NCI-H146 (cell line): ENCODE measurements at places on chromosomes 13 and 19.

- no peak for DNase-seq
Observed at GRCh38 chr19:4359627-4360000, 16.3 kb downstream of the MPND start.

DNA sequence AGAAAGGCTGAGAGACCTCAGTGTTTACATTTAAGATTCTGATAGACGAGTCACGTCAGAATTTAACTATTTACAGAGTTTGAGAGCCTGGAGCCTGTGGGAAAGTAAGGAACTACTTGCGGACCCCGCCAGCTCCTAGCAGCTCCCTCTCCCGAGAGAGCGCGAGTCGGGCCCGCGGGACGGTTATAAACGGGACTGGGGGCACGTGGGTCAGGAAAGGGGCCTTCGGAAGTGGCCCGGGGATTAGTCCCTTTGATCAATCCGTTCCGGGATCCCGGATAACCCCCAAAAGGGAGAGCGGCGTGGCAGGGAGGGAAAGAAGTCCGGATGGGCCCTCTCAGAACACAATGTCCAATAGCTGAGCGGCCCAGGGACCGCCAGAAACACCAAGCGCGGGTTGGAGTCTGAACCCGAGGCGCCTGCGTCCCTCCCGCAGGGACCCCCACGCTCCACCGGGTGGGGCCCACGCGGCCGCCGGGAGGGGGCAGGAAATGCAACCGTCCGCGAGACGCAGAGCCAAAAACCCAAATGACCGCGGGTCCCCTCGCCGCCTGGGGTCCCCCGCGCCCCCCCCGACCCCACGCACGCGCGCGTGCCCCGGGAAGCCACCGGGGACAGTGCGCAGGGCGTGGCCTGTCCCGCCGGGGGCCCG lies 3.6 kb downstream of the ZIC5 start:
- no peak for DNase-seq

DNA sequence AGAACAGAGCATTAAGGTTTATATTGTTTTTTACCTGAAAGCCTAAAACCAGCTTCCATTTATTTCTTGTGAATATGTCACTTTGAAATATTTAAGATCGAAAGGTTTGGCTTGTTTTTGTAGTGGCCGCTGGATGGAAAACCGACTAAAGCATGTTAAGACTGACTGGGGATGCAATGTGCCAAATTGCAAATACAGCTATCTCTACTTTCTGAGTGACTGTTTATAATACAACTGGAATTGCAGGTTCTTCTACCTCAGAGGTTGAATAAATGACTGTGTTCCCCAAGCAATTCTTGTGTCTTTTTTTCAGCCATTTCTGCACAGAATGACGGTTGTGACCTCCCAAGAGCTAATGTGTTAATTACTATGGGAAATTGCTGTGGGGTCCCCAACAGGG lies 50.0 kb upstream of the TMTC4 start:
- DNase-seq = no peak

DNA sequence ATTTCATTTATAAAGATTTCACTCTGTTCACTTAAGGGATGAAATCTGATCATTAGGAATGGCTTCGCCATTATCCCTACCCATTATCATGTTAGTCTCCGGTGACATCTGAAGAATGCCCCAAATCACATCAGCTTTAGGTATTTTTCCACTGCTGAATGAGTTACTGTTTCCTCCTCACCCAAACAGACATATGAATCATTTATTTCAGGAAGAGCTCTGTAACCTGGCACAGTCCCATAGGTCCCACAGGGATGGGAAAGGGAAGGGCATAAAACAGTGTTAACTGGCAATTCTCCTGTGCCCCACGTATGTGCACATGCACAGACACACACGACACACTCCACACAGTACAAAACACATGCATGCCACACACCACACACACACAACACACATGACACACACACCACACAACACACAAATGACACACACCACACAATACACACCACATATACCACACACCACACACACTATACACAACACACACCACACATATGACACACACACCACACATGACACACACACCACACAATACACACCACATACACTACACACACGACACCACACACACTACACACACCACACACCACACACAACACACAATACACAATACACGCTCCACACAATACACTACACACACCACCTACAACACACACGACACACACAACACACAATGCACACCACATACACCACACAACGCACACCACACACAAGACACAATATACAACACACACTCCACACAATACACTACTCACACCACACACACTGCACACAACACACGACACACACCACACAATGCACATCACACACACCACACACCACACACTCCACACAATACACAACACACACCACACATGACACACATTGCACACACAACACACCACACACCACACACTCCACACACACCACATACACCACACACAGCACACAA lies 15.4 kb downstream of the TMEM255B start:
- no peak for DNase-seq

DNA sequence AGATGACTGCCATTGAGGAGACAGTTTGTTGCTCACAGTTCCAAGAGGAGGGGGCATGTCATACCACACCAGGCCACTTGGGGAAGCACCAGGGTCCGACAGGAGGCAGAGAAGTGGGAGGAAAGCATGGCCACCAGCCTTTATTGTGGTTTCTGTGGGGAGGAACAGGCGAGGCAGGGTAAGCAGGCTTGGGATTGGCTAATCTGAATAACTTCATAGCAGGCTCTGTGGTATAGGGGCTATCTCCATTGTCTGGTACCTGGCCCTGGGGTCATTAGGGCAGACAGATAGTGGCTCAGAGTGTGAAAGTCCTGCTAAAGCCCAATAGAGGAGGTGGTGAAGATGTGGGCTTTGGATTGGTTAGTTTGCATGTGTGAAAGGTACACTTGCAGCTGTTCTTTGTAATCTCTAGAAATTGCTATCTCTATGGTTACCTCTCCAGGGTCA lies 35.5 kb downstream of the CBY2 start:
- DNase-seq = peak; percentile 6

DNA sequence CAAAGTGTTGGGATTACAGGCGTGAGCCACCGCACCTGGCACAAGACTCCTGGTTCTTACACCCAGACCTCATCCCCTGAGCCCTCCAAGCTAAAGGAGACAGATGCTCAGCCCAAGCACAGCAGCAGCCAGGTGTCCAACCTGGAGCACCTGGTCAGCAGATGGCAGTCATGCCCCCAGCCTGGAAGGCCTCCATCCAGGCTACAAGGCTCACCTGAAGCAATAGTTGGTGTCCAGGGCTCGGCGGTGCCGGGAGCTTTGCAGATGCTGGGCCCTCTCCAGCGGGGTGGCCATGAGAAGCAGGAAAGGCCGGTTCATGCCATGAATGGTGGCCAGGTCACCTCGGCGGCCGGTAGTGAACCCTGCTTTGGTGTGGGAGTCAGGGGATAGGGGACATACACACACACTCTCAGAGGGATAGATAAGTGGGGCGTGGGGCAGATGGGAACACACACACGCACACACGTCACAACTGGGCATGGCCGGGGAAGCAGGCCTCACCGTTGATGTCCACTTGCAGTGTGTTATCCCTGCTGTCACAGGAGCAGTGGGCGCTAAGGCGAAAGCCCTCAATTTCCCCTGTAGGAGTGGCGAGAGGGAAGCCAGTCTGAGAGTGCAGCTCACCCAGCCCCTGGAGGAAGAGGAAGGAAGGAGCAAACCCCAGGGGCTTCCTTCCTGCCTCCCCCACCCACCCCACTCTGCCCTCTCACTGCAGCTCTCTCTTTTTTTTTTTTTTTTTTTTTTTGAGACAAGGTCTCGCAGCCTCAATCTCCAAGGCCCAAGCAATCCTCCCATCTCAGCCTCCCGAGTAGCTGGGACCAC lies 11.8 kb downstream of the TGFB1 start:
- peak; percentile 67 for DNase-seq

- DNase-seq = no peak
Observed at GRCh38 chr13:19605161-19605955, 28.1 kb upstream of the MPHOSPH8 start.

DNA sequence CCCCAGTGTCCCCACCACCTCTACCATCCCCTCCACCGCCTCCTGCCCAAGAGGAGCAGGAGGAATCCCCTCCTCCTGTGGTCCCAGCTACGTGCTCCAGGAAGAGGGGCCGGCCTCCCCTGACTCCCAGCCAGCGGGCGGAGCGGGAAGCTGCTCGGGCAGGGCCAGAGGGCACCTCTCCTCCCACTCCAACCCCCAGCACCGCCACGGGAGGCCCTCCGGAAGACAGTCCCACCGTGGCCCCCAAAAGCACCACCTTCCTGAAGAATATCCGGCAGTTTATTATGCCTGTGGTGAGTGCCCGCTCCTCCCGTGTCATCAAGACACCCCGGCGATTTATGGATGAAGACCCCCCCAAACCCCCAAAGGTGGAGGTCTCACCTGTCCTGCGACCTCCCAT lies 2.8 kb downstream of the KMT2B start:
- no peak for DNase-seq

GRCh38 chr13:85653681-85654080 lies 145.5 kb downstream of the SLITRK6 start:
- no peak for DNase-seq

DNA sequence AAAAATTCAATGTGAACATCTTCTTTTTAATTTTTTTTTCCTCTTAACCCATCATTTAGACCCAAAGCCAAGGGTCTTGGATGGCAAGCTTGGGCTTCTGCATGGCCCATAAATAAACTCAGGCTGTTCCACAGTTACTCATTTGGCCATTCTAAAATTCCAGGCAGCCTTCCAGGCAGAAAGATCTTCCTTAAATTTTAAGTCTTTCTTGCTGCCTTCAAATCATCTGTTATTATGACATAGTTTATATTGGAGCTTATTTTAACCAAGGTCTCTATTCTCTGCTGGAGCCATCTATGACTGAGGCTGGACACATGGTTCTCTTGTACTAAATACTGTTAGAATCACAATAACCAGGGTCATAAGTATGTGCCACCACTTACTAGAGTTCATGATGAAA lies 317.3 kb upstream of the MAB21L1 start:
- DNase-seq = no peak

DNA sequence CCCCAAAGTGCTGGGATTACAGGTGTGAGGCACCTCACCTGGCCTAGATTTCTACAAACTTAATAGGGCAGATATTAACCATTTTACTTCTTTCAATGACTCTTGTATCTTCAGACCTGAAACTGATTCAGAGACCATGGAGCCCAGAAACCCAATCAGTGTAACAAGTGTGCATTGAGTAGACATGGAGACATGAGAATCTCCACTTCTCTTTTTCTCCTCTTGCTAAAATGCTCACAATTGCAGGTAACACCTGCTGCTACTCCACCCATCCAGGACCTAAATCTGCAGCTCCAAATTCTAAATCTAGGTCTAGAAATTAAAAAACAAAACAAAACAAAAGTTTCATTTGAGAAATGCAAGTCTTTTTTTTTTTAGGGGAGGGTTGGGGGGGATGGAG lies 42.2 kb upstream of the ZNF681 start:
- DNase-seq = no peak

DNA sequence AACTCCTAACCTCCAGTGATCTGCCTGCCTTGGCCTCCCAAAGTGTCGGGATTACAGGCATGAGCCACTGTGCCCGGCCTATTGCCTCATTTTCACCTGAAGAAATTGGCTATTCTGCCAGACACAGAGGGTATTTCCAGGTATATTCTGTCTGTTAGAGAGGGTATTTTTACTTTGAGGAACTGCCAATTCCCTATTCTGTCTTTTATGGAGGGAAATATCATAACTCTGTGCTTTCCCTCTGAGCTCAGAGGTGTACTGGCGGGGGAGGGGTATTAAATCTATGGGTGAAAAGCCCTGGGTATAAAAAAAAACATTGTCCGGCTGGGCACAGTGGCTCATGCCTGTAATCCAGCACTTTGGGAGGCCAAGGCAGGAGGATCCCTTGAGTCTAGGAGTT lies 24.8 kb downstream of the TSKS start:
- DNase-seq = no peak

DNA sequence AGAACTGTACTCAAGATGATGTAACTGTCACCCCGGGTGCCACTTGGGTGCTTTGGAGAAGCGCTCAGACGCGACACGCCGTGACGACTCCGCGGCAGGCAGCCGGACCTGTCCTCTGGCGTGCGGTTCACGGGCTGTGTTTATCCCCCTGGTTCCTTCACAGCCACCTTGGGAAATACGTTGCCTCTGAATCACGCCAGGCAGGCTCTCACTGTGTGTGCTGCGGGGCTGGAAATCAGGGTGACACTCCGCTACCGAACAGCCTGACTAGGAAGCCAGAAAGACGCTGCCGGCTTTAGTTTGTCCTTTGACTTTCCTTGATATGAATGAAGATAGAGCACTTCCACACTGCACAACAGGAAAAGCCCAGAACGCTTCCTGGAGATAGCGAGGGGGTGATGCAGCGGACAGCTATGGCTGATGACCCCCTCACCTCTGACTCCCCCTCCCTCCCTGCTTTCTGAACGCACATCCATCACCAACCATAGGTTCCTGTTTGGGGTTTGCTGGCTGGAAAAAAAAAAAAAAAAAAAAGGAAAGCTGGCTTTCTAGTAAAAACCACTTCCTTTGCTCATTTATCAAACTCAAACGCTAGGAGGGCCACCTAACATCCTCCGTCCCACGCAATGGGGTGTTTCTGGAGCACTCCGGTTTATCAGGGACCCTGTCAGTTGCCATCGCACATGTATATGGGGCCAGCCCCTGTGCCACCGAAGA lies 3.7 kb upstream of the GP6 start:
- no peak for DNase-seq

DNA sequence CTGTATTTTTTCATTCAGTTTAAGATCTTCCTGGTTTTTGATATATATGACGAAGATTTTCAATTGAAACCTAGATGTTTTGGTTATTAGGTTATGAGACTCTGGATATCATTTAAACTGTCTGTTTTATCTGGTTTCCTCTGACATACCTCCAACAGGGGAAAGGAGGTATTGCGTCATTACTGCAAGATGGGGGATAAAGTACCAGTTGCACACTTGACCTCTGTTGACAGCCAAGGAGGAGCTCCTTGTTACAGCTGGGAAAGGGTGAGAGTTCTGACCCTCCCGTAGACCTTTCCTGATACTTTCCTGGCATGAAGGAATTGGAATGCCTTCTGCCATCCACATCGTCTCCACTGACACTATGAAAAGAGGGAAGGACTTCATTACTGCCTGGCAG lies 82.0 kb upstream of the SHISA2 start:
- DNase-seq = no peak

GRCh38 chr19:46296202-46296480 lies 701 bp upstream of the HIF3A start:
- no peak for DNase-seq
